Stimulated activated CD8-positive, alpha-beta memory T cell treated with anti-CD3 and anti-CD28 coated beads, Interleukin-12 subunit alpha, Interleukin-12 subunit beta, amount 100 ng/mL, for 1 hour (primary cell): ENCODE measurements at places on chromosomes 12 and 14.

- no peak for DNase-seq
Measured at GRCh38 chr14:75268633-75269550, 9.7 kb upstream of the FOS start.

GRCh38 chr14:64720131-64720576, 15.9 kb downstream of the PLEKHG3 start:
- no peak for DNase-seq

DNA sequence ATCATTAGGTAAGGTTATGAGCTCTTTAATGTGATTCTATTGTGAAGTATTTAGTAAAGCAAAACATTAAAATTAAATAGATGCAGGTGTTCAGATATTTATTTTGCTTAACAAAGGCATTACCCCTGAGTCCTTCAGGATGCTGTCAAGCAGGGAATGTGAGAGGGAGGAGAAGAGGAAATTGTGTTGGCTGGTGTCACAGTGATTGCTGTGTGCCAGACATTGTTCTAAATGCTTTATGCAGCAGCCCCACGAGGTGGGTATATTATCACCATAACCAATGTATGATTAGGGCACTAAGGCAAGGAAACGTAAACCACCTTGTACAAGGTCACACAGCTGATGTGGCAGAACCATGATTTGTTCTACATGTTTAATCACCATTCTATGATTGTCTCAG, 80.1 kb downstream of the STAB2 start:
- DNase-seq, result no peak

GRCh38 chr14:90743425-90743824, 72.8 kb downstream of the TTC7B start:
- DNase-seq, result no peak

GRCh38 chr12:69569236-69569635, 16.0 kb upstream of the CCT2 start:
- DNase-seq, result no peak

- no peak for DNase-seq
Measured at GRCh38 chr12:100724071-100724470, 70.5 kb upstream of the ANO4 start.

DNA sequence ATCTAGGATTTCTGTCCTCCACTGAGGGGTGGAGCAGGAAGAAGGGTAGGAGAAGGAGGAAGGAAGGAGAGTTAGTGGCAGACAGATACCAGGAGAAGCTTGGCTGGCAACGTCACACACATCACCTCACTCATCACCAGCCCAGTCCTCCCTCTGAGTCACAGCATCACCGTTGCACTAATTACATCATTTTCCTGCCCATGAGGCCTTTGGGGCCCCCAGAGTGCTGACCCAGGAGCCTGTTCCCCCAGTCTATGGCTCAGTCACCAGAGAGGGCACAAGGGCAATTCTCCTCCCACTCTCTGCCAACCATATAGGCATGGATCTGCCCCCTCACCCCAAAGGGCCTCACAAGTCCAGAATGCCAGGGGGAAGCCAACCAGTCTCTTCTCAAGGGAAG, 4.6 kb downstream of the RND1 start:
- no peak for DNase-seq

DNA sequence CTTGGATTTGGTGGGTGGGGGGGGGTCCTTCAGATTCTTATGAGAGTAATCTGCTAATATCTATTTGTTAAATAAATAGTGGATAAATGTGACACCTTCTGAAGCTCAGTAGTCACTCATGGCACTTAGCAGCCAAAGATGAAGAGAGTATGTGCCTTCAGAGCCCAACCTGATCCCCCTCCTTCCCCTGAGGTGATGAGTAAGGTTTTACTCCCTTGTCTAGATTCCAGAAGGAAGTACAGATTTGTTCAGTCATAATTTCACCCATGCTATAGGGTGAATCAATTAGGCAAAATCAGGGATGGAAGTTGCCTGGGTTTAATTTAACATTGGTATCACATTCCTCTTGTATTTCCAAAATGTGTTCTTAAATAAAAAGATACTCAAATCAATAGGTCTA, 340.3 kb upstream of the ATP2B1 start:
- DNase-seq, result no peak

GRCh38 chr14:80669426-80669825, 272.1 kb downstream of the CEP128 start:
- no peak for DNase-seq

- DNase-seq, result no peak
Measured at GRCh38 chr14:85934886-85935254, 404.9 kb downstream of the FLRT2 start.

DNA sequence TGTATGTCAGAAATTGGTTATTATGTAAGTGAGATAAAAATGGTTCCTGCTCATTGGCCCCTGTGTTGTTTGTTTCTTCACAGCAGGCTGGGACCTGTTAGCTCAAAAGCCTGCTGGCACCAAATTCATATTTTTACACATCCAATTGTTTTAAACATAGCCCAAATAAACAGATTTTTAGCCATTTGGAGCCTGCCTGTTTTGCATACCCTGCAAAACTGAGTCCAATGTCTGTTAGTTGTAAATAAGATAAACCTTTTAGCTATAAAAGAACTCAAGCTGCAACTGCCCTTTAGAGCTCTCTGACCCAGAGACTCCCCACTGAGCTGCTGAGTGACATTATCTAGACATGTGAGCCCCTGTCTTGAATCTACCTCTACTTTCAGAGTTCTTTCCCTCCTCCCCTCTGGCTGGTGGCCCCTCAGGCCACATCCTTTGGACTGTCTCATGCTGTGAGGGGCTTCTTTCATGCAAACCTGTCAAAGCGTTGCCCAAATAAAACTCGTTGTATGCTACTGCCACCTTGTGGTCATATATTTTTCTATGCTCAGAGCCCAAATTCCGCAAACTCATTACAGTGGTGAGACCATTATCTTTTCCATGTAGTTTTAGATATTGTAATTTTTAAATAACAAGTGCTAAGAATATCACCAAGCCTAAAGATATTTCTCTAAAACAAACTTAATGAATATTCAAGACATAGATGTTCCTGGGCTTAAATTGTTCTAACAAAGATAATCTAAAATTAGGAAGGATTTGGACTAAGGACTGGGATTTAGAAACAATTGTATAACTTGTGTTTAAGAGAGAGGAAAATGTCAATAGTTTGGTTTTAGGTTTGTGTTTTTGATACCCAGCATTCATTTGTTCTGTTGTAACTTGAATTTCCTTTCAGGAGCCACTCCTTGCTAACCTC, 337.9 kb downstream of the AACS start:
- no peak for DNase-seq

DNA sequence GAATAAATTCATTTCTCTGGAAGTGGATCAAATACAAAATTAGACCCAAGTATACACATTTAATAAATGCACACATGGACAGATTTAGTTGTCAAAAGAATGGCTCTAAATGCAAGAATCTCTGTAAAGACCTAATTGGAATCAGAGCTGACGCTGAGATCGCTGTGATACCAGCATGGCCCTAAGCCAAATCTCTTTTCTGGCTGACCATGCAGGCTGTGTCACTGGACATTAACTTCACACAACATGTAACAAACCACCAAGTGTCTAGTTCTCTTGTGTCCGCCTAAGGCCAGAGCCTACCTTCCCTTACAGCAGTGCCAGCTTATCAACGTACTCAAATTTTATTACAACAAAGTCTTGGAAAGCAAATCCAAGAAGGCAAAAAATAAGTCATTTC, 127.5 kb downstream of the MED13L start:
- no peak for DNase-seq

- no peak for DNase-seq
Measured at GRCh38 chr12:51437431-51437830, 12.8 kb downstream of the SLC4A8 start.

DNA sequence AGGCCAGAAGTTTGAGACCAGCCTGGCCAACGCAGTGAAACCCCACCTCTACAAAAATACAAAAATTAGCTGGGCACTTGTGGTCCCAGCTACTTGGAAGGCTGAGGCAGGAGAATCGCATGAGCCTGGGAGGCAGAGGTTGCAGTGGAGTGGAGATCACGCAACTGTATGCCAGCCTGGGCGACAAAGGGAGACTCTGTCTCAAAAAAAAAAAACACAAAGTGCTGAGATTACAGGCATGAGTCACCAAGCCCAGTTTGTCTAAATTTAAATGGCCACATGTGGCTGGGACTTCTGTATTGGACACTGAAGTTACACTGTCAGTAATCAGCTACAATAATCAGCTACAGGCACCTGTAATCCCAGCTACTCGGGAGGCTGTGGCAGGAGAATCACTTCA, 100.9 kb upstream of the AEBP2 start:
- DNase-seq, result no peak

GRCh38 chr14:90853116-90853515, 36.9 kb upstream of the TTC7B start:
- DNase-seq, result no peak

GRCh38 chr12:32535288-32535999, 136.1 kb downstream of the FGD4 start:
- DNase-seq, result no peak

DNA sequence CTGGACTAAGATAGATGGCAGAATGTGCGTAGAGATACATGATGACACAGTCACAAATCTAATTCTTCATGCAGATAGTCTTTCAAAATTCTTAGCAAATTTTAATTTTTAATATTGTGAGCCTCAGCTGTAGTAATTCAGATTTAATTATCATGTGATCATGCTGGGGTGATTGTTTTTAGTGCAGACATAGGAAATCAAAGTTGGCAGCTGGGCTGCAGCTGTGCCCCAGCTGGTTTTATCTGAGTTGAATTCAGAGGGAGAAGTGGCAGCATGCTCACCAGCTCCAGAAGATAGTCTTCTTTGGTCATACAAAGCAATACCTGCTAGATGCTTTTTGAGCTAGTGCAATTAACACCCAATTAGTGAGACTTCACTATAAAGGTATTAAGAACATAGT, 292.9 kb downstream of the RAD51B start:
- no peak for DNase-seq

DNA sequence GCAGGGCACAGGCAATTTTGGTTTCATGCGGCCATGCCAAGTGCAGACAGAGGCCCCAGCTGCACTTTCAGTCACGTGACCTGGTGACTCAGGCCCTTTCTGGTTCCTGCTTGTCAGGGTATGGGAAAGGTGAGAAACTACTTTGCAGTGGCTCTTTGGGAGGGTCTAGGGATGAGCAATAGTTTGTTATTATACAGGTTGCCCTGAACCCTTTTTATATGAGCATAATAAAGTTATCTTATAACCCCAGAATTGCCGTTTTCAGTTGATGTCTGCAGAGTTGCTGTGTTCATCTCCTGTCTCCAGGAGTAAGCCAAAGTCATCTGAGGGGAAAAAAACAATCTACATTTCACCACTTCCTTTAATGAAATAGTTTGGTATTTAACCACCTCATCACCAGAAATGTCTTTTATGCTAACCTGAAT, 30.9 kb upstream of the EMP1 start:
- DNase-seq, result peak; percentile 47

- no peak for DNase-seq
Measured at GRCh38 chr12:76152181-76152807, 67.8 kb upstream of the NAP1L1 start.

GRCh38 chr14:61438497-61438859, 117.1 kb downstream of the PRKCH start:
- no peak for DNase-seq

DNA sequence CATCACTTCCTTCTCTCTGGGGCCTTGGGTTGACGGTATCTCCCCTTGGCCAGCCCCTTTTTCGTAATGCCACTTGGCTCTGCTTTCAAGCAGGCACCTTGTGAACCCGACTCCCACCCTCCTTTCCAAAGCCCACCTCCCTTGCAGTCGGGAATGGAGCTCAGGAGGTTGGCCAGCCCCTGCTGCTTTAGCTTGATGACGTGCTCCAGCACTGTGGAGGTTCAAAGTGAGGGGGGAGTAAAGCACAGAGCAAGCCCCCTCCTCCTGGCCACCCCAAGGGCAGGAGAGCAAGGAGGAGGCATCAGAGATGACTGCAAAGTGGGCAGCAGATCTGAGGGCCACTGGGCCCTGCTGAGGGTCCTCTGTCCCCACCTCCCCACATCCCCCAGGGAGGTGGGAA, 103.4 kb downstream of the ZFP36L1 start:
- no peak for DNase-seq

- DNase-seq, result no peak
Measured at GRCh38 chr14:70897464-70897863, 9.8 kb upstream of the PCNX1 start.

- DNase-seq, result no peak
Measured at GRCh38 chr12:115174920-115175319, 490.9 kb upstream of the TBX3 start.

- DNase-seq, result no peak
Measured at GRCh38 chr14:24078146-24078545, 6.8 kb downstream of the CPNE6 start.

DNA sequence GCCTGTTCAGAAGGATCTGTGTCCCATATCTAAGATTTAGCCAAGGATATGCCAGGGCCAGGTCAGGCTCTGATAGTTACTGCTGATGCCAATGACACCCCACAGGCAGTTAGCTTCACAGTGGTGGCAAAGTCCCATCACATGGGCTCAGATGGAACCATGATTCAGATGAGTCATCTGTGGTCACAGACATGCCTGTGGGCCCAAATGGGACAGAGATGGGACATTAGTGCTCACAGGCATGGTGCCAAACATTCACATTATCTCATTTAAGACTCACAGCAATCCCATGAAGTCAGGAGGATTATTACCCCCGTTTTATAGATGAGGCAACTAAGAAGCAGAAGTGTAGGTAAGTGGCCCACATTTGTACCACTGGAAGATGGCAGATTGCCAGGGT, 207.8 kb downstream of the DPF3 start:
- DNase-seq, result no peak

GRCh38 chr14:82905762-82906161, 1372.1 kb upstream of the SEL1L start:
- DNase-seq, result no peak

DNA sequence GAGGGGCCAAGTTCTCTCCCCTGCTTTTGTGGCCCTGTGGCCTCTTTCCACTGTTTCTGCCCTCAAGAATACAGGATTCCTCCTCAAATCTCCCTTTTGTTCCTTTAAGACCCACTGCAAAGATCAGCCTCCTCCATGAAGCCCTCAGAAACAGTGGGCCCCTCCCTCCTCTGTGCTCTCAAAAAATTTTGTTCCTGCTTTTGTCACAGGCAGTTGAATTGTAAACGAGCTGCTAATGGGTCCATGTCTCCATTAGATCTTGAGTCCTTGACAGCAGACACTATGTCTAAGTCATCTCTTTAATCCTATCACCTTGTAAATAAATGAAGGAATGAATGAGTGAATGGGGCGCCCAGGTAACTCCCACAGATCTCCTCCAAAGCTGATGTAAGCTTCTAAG, 175.2 kb downstream of the ESRRB start:
- DNase-seq, result no peak

DNA sequence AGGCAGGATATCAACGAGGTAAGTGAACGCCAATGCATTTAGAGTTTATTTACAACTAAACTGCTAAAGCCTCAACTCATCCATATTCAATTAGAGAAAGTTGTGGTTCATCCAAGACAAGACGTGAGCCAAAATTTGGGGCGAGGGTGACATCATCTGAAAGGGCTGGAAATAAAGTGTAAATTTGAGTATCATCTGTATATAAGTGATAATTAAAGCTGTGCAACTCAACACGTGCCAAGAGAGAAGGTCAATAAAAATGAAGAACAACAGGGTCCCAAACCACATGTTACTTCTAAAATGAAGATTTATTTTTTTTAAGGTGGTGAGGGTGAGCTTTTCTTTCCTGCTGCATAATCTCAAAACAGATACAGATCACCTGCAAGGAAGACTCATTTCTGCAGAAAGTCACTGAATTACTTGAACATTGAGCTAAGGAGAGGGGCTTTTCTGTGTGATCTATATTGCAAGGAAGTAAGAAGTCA, 203.6 kb downstream of the EFCAB11 start:
- DNase-seq, result no peak
